Omental fat pad (tissue), 4 donors: ENCODE measurements at places on chromosomes 16 and 17.

DNA sequence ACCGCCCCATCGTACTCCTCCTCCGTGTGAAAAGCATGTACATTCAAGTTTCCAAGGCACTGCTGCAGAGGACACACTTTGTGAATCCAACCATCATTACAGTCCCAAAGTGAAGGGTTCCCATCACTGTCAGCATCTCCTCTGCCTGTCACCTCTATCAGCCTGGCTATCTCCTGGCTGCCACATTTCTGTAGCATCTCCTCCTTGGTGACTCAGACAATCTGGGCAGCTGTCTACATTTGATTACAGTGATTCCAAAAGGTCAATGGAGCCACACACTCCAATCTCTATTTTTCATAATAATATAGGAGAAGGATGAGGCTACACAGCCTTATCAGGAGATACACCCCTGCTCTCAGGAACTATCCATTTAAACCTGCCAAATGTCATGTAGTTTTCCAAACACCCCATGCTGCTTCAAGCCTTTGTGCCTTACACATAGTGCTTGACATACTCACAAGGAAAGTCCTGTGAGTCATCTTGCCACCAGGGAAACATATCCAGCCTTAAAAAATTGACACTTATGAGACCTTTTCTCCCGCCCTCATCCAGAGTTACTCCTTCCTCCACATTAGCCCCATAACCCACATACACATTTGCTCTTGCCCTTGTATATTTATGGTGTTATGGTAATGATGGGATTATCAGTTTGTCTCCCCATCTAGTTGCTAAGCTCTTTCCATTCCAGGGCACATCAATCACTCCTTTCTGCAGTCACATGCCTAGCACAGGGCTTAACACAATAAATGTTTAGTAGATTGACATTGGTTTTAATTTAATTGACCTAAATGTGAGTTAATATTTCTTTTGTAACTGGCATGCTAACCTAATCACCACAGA lies 250.1 kb upstream of the CDH5 start:
- no peak for DNase-seq

- DNase-seq, result no peak
Measured at GRCh38 chr17:3959295-3959899, 4.8 kb downstream of the ATP2A3 start.

- DNase-seq, result no peak
Measured at GRCh38 chr16:55439101-55439690, 39.8 kb upstream of the MMP2 start.

DNA sequence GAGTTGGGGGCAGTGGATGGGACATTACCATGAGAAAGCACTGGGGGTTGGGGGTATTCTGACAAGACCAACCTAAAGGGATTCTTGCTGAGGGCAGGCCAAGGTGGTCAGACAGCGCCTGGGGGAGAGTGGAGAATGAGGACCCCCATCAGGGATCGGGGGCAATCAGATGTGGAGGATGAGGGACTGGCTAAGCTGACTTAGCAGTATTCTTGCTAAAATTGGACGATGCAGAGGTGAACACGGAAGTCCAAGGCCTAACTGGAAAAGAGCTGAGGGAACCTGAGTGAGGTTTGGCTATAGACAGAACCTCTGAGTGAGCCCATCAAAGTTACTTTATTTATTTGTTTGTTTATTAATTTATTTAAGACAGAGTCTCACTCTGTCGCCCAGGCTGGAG lies 9.2 kb downstream of the QPRT start:
- no peak for DNase-seq

- no peak for DNase-seq
Measured at GRCh38 chr17:78020717-78021108, 62.2 kb downstream of the TNRC6C start.

- no peak for DNase-seq
Measured at GRCh38 chr17:10349403-10349802, 23.4 kb downstream of the MYH13 start.

DNA sequence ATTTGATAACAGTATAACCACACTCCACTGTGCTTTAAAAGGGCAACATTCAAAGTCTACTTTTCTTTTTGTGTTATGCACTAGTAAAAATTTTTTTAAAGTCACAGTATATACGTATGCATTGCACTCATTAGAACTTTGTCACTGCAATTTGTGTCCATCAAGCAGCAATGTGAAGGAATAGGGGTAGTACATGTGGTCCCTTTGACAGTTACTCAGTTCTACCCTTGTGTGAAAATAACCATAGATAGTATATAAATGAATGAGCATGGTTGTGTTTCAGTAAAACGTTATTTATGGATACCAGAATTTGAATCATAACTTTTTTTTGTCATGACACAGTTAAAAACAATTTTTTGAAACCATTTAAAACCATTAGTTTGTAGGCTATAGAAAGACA lies 30.7 kb downstream of the NFATC3 start:
- no peak for DNase-seq

GRCh38 chr17:41799366-41799765 lies 12.4 kb downstream of the P3H4 start:
- DNase-seq, result no peak

- no peak for DNase-seq
Measured at GRCh38 chr16:20383106-20384029, 21.2 kb downstream of the PDILT start.

DNA sequence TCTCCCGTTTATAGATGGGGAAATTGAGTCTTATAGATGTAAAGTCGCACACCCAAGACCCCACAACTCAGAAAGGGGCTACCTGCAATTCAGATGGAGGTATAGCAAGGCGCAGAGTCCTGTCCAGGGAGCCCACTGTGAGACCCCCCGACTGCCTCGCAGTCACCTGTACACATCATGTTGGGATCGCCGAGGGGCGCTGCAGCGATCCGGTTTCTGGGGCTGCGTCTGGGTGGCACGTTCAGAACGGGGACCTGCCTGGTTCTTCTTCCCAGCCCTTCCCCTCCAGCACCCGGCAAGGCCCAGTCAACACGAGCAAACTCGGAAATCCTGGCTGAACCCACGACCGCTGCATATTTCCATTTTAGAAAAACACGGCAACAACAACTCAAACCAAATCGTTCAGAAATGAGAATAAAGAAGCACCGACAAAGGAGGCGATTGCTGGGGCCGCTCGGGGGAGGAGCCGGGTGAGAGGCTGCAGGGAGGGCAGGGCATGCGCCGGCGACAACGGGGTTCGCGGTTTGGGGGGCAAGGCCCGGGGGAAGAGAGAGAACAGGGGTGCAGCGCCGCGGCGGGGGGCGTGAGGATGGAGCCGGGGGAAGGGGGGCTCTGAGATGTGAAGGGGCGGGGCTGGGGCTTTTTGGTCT lies 643 bp downstream of the HSDL1 start:
- DNase-seq, result no peak

GRCh38 chr16:2025878-2026460 lies 733 bp upstream of the NHERF2 start:
- DNase-seq, result no peak

DNA sequence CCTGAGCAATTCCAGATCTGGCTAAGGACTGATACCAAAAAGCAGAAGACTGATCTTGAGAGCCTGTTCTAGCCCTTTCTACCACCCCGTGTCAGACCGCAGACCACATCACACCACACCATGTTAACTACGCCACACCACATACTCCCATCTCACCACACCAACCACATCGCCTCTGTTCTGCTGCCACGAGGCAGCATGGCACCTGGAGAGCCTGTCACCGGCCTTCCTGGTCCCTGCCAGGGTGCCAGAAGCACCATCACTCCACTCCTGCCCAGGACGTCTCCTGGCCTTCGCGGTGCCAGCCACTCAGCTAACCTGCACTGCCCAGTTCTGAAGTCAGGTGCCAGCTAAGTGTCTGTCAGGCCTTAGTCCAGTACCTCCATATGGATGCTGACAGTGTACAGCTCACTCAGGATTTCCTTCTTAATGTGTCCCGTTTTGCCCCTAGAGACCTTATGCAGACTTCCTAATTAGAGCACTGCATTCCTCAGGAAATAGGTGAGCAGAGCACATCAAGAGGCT lies 37.2 kb upstream of the BCAR1 start:
- no peak for DNase-seq

- no peak for DNase-seq
Measured at GRCh38 chr17:12512694-12513355, 152.9 kb upstream of the MYOCD start.

DNA sequence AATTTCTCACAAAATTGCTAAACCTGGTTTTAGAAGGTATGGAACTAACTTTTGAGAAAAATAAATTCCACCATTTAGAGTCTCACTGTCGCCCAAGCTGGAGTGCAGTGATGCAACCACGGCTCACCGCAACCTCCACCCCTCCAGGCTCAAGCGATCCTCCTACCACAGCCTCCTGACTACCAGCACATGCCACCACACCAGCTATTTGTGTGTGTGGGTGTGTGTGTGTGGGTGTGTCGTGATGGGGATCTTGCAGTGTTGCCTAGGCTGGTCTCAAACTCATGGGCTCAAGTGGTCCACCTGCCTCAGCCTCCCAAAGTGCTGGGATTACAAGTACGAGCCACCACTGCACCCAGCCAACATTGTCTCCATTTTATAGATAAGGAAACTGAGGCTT lies 71.3 kb upstream of the NOL11 start:
- DNase-seq, result no peak

DNA sequence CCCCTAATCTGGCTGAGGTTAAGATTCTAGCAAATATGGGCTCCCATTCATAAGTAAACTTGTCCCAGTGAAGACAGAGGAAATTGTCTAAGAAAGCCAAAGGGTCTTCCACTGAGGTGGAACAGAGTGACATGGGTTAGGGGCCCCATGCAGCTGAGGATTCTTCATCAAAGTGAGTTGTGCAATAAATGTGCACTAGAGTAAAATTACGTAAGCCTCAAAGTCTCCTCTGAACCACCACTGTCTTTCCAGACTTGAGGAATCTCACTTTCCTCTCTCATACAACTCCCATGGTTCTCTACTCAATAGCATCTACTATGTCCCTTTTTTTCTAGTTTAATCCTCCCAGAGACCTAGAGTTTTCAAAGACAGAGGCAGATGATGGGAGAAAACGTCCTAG lies 132.4 kb downstream of the CA10 start:
- DNase-seq, result no peak

DNA sequence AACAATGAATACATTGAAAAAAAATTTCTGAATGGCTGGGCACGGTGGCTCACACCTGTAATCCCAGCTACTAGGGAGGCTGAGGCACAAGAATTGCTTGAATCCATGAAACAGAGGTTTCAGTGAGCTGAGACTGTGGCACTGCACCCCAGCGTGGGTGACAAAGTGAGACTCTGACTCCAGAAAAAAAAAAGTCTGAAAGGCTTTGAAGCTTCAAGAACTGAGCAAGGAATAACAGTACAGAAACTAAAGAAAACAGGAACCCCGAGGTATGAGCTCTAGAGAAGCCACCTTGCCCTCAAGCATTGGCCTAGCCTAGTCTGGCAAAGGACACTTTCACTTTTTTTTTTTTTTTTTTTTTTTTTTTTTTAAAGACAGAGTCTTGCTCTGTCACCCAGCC lies 45.0 kb downstream of the TEX2 start:
- no peak for DNase-seq

GRCh38 chr16:88423448-88423850 lies 29.6 kb upstream of the ZFPM1 start:
- DNase-seq, result no peak

GRCh38 chr17:62826956-62827355 lies 18.8 kb upstream of the MARCHF10 start:
- no peak for DNase-seq

DNA sequence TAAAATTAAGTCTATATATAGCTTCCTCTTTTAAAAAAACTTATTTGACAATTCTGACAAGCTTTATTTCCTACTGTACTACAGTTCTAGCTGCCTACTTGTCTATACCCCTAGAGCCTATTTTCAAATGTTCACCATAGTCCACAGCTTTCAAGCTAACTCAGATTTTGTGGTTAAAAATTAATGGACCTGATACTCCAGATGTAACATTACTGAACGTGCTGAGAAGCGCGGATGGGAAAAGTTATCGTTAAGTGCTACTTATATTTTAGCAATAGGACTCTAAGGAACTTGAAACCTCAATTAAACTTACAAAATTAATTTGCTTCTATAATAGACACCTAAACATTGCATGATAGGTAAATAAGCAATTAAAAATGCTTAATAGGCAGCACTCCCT lies 31.2 kb downstream of the GNA13 start:
- DNase-seq, result no peak

DNA sequence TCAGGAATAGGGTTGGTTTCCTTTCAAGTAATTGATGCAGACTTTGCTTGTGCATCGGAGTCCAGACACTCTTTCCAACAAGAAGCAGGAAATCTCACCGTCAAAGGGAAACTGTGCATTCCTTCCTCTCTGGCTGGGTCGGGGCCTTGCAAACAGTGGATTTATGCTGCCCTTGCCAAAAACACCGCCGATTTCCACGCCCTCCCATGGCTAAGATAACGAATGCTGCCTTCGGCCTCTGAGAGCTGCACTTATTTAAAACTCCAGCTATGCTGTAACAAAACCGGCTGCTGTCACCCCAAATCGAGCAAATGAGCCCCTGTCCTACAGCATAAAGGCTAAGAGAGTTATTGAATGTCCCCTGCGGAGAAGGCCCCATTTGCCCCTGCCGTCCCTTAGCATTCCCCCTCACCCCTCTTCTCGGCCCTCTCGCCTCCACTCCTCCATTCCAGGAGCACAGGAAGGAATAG lies 275.5 kb upstream of the IRX5 start:
- DNase-seq, result no peak

DNA sequence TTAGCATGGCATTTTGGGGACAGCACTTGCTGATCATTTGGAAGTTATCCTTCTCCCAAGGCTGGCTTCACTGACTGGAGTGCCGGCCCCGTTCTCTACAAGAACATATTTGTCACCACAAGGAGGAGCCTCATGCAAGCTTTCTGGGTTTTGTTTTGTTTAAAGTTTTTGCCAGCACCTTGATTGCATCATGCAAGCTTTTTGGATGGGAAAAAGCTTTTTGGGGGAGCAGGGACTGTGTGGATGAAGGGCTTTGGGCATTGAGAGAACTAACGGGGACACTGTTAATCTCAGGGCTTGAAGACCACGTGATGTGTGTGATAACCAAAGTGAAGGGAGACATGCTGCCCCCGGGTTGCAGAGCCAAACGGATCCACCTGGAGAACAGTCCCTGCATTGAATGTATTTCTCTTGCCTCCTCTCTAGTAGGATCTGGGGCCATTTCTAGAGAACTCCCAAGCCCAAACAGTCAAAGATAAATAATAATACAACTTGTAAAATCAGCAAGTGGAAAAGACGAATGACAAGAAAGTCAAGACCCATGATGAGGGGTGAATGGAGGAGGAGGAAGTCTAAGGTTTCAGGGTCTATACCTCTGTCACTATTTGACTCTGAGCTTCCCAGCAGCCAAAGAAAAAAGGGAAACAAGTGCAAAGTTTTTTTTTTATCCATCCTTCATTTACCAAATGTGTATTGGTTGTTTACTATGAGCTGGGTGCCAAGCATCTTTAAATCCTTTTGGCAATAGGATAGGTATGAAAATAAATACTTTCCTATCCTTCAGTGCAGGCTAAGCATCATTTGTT lies 17.2 kb downstream of the TMEM114 start:
- no peak for DNase-seq

DNA sequence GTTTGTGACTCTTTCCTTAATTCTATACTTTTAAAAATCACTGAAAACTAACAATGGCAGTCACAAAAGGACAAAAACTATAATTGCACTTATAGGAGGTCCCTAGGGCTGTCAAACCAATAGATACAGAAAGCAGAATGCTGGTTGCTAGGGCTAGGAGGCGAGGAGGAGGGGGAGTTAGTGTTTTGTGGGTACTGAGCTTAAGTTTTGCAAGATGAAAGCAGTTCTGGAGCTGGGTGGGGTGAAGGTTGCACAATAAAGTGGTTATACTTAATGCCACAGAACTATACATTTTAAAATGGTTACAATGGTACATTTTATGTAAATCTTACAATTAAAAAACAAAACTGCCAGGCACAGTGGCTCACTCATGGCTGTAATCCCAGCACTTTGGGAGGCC lies 27.3 kb downstream of the NUBP1 start:
- no peak for DNase-seq
